ENCODE measurements at places on chromosomes 6 and 20. TPM values are rescaled to one million over a fixed set of nuclear protein-coding genes. Genes with fewer than 3 reads are reported as not detected.

GRCh38 chr20:20188647-20189046, 136.3 kb downstream of the CFAP61 start:
- no peak for DNase-seq

DNA sequence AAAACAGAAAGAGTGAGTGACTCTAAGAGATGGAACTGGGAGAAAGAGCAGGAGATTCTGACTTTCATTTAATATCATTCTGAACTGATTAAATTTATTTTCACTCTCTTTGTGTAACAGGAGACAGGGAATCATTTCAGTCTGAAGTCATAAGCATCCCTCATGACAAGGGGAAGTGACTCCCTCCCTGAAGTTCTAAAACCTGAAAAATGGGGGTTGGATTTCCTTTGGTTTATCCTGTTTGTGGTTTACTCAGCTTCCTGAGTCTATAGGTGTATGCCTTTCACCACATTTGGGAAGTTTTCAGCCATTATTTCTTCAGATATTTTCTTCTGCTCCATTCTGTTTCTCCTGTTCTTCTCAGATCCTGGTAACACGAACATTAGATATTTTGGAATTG, 3.4 kb upstream of the FKBP1A start:
- no peak for DNase-seq

Gene JAG1
- 42.3 TPM for total RNA-seq

- DNase-seq = no peak
These were observed 73.1 kb downstream of the NOL4L start for GRCh38 chr20:32512047-32512385.

- DNase-seq = no peak
These were observed 108.5 kb upstream of the NHSL1 start for GRCh38 chr6:138607478-138608433.

Gene ECT2L
- total RNA-seq = 0.62 TPM

Gene ERVFRD-1
- total RNA-seq = 0.09 TPM
